GM12878 (cell line): ENCODE measurements at places on chromosomes 2 and 18.

GRCh38 chr2:12890481-12890991 lies 173.8 kb downstream of the TRIB2 start:
- H3K27ac ChIP-seq = no peak overlapping the region
- DNase-seq = no peak
- no peaks in the 10 kb centered on the region for H3K27me3 ChIP-seq
- no peak overlapping the region for H3K4me3 ChIP-seq
- H3K4me1 ChIP-seq = no peaks in the 10 kb centered on the region
- H3K36me3 ChIP-seq = no peaks in the 10 kb centered on the region

GRCh38 chr18:49795612-49796552 lies 17.5 kb downstream of the ACAA2 start:
- H3K27ac ChIP-seq = no peak overlapping the region
- H3K4me1 ChIP-seq = no peaks in the 10 kb centered on the region
- no peaks in the 10 kb centered on the region; the same call in 1 of the 2 replicates for H3K36me3 ChIP-seq
- no peak for DNase-seq

GRCh38 chr2:218805627-218806026 lies 23.7 kb downstream of the CYP27A1 start:
- H3K27me3 ChIP-seq = no peaks in the 10 kb centered on the region
- H3K36me3 ChIP-seq = no peaks in the 10 kb centered on the region
- H3K27ac ChIP-seq = peak overlapping the region; percentile 64

DNA sequence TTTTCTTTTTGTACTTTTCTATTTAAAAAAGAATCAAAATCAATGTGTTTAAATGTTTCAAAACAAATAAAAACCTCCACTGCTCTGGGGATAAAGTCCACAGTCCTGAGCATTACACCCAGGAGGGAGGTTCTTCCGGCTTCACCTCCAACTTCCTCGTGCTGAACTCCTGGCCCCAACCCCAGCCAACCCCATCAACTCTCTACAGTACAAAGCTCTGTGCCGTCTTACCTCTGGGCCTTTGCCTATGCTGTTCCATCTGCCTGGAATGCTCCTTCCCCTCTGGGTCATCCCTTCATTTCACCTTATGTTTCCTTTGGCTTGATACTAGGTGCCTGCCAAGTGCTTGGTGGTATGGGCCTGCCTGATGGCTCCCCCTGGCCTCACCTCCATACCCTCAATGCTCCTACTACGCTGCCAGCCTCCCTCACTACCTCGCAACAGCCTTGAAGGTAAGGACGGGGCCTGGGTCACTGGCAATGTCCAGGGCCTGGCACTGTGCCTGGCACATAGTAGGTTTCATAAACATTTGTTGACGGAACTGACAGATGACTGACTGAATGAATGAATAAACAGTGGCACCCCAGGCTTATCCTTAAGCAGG lies 28.8 kb downstream of the SDC1 start:
- no peaks in the 10 kb centered on the region for H3K4me1 ChIP-seq
- no peaks in the 10 kb centered on the region for H3K36me3 ChIP-seq
- no peaks in the 10 kb centered on the region for H3K27me3 ChIP-seq
- DNase-seq = no peak
- no peak overlapping the region for H3K27ac ChIP-seq

DNA sequence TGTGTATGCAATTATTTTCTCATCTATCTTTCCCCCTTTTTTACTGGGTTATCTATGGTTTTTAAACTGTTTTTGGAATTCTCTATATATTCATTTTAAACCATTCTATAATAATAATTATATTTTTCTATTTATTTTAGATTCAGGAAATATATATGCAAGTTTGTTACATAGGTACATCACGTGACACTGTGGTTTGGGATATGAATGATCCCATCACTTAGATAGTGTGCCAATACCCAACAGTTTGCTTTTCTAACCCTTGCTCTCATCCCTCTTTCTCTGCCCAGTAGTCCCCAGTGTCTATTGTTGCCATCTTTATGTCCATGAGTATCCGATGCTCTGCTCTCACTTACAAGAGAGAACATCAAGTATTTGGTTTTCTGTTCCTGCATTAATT lies 65.8 kb upstream of the SPHKAP start:
- H3K27ac ChIP-seq = no peak overlapping the region
- no peak overlapping the region for H3K4me3 ChIP-seq
- no peak for DNase-seq
- H3K36me3 ChIP-seq = no peaks in the 10 kb centered on the region
- H3K4me1 ChIP-seq = no peaks in the 10 kb centered on the region

- peaks cover 23% of the 10 kb centered on the region for H3K4me1 ChIP-seq
- H3K4me3 ChIP-seq = no peak overlapping the region
- no peaks in the 10 kb centered on the region for H3K36me3 ChIP-seq
- H3K27ac ChIP-seq = no peak overlapping the region
- DNase-seq = no peak
Observed at GRCh38 chr2:127826047-127826446, 15.1 kb upstream of the WDR33 start.

DNA sequence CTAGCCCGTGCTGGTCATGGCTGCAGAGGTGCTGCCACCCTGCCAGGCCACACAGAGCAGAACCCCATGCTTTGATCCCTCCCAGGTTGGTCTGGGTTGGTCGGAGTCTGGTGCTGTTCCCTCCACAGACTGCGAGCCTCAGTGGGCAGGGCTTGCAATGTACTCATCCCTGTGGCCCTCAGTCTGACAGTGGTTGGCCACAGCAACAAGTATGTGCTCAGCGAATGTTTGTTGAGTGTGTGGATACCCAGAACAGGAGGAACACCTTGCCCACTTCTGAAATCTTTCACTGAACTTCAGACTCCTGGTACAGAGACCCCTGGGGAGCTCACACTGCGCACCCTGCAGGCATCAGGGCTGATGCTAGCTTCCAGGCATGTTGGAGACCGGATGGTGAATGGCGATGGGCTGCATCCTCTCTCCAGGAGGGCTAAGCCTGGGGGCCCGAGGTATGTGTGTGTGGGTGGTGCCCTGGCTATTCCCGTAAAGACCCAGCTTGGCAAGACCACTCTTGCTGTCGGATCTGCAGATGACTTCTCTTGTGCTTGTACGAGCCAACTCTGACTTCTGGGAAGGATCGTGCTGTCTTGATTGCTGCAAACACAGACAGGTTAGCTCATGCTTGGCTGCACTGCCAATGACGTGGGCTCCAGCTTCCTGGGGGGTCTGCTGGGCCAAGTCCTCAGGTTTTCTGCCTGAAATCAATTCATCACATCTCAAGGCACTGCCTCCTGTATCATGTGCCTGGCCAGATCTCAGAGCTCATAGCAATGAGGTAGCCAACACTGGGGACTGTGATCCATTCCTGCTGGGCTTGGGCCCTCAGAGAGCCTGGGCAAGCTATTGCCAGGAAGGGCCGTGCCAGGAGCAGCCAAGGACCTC lies 43.7 kb downstream of the RHOB start:
- no peaks in the 10 kb centered on the region for H3K27me3 ChIP-seq
- no peaks in the 10 kb centered on the region for H3K36me3 ChIP-seq
- no peaks in the 10 kb centered on the region for H3K4me1 ChIP-seq

DNA sequence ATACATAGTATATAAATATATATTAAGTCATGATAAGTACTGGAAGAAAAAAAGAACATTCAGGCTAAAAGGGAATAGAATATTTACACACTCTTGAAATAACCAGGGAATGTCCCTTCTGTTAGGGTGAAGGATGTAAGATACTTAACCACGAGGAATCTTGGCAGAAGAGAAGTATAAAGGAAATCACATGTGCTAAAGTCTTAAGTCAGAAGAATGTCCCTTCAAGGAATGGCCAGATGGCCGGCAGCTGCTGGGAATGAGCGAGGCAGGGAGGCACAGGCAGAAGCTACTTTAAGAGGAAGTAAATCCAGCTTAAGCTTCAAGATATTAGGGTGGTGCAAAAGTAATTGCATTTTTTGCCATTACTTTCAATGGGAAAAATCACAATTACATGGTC lies 5.5 kb downstream of the CCDC102B start:
- no peak for DNase-seq
- H3K27me3 ChIP-seq = no peaks in the 10 kb centered on the region
- no peak overlapping the region for H3K27ac ChIP-seq
- no peak overlapping the region for H3K4me3 ChIP-seq

DNA sequence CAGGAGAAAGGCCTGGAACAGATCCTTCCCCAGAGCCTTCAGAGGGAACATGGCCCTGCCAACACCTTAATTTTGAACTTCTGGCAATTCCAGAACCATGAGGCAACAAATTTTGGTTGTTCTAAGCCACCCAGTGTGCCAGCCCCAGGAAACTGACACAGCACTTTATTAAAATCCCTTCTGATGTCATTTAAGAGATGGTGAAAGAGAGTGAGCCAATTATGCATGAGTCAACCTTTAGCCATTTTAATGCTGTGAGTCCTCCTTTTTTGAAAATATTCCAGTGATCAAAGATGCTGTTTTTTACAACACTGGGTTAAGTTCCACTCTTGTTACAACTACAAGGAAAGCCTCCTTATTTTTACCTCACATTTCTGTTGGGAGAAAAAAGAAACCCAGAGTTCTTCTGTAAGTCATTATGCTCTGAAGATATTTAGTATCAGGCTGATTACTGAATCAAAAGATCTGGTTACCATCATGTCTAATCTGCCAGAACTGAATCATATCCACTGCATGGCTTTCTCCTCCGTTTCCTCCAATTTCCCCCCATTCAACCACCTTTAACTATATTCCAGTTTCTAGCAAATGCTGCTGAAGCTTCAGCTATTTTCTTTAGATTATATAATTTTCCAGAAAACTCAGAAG lies 235.4 kb downstream of the TXNL1 start:
- H3K4me3 ChIP-seq = no peak overlapping the region
- no peak for DNase-seq
- no peaks in the 10 kb centered on the region for H3K27me3 ChIP-seq

- no peak overlapping the region for H3K4me3 ChIP-seq
- no peaks in the 10 kb centered on the region for H3K36me3 ChIP-seq
- H3K27me3 ChIP-seq = no peaks in the 10 kb centered on the region
- no peak overlapping the region for H3K27ac ChIP-seq
Observed at GRCh38 chr18:25842665-25843064, 247.7 kb downstream of the SS18 start.

- no peak overlapping the region for H3K4me3 ChIP-seq
- H3K4me1 ChIP-seq = no peaks in the 10 kb centered on the region
- DNase-seq = no peak
- H3K27ac ChIP-seq = no peak overlapping the region
- H3K36me3 ChIP-seq = no peaks in the 10 kb centered on the region
Observed at GRCh38 chr2:88239781-88240180, 69.6 kb downstream of the THNSL2 start.

DNA sequence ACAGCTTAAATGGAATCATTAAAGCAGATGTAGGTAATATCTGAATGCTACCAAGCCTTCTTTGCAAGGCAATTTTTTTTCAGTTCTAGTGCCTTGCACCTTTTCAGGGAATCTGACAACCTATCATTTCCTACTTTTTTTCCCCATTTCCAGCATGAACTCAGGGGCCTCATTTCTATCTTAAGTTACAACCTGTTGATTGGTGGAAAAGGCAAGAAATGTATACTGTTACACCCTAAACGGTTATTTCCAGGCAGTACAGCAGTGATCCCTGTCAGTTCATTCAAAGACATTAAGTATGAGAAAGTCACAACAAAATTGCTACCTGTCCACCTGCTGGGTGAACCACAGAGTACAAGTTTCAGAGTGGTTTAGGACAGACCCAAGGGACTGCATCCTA lies 171.2 kb upstream of the PIK3C3 start:
- no peak for DNase-seq
- H3K27ac ChIP-seq = no peak overlapping the region
- no peak overlapping the region for H3K4me3 ChIP-seq

GRCh38 chr18:40676668-40677067 lies 1278.4 kb upstream of the PIK3C3 start:
- H3K27ac ChIP-seq = no peak overlapping the region
- no peaks in the 10 kb centered on the region for H3K27me3 ChIP-seq
- no peak overlapping the region for H3K4me3 ChIP-seq
- H3K36me3 ChIP-seq = no peaks in the 10 kb centered on the region

DNA sequence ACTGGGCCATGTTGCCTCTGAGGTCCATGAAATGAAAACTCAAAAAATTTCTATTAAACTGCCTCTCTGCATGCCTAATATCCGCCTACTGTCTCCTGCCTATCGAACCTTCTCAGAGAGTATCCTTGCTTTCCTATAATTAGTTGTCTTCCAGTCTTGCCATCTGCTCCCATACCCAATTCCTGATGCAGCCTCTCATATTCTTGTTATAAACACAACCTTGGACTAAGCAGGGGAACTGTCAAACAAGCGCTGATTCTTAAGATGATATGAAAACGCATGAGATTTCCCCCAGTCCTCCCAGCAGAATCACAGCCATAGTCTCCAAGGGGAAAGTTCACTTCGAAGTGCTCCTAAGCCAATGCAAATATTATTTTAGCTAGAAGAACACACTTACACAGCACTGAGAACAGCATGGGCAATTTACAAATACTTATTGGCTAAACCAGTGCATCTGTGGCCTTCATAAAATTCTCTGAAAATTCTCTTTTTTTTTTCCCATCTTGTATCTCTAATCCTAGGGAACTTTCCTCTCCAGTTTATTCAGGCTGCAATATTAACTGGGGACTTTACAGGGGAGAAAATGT lies 471.6 kb downstream of the MBD2 start:
- no peak for DNase-seq
- no peak overlapping the region for H3K27ac ChIP-seq
- H3K4me3 ChIP-seq = no peak overlapping the region
- H3K4me1 ChIP-seq = no peaks in the 10 kb centered on the region
- no peaks in the 10 kb centered on the region for H3K27me3 ChIP-seq
- no peaks in the 10 kb centered on the region for H3K36me3 ChIP-seq

DNA sequence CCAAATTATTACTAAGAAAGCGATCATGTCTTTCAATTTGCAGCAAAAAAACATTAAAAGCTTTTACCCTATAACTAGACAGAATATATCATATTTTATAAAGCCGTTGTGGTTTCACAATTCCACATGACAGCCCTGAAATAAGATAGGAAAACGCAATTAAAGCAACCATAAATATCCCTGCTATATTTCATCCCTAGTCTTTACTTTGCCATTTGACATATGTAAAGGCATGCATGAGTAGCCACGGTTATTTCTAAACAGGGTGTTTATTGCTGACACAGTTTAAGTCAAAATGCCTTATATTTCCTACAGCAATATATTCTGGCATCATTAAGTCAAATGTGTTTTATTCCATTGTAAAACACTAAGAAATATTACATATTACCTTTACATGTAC lies 239.9 kb downstream of the DSEL start:
- no peak overlapping the region for H3K27ac ChIP-seq
- H3K4me1 ChIP-seq = no peaks in the 10 kb centered on the region
- H3K4me3 ChIP-seq = no peak overlapping the region
- H3K27me3 ChIP-seq = no peaks in the 10 kb centered on the region
